OCI-M1 (cell line): ENCODE measurements at places on chromosomes 7 and 10.
A peak's percentile ranks its signal among the peaks of the same experiment; 100 is the strongest.

GRCh38 chr7:139563856-139564255 is 40.4 kb downstream of the CLEC2L start:
- DNase-seq = no peak

DNA sequence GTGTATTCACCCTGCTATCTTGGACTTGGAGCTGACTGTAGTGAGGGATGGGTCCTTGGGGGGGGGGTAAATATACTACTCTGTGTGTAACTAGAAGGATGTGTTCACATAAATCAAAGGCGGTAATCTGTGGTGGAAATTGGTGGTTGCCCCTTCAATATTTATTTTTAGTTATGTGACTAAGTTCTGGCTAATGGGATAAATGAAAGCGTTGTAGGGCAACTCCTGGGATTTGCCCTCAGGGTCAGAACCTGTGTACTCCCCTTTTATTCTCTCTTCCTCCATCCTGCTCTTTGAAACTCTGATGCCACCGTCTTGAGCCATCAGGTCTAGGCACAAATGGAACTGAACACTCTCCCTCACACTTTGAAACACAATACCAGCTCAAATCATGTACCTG is 24.3 kb upstream of the ST7 start:
- no peak for DNase-seq

DNA sequence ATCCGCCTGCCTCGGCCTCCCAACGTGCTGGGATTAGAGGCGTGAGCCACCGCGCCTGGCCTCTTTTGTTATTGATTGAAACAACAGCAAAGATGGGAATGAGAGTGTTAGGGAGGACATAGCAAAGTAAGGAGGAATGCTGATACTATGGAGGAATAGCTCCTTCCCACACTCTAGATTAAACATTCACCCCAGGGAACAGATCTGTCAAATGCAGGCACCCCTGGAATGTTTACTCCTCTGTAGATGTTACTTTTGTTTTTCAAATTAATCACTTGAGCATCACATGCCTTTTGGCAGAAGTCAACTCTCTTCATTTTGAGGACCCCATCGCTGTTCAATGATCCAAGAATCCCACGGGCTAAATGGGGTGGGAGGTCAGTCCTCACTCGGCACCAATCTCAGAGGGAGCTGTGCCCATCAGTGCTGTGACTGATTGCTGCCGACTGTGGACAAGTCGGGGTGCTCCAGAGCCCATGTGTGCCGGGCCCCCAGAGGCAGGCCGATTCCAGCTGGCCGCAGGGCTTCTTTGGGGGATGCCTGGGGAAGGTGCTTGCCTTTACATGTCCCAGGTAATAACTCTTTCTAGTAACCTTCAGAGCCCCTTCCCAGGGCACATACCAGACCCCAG is 10.2 kb upstream of the COBL start:
- DNase-seq = no peak

- DNase-seq = no peak
Observed at GRCh38 chr7:42039921-42040320, 197.1 kb downstream of the GLI3 start.

- DNase-seq = no peak
Observed at GRCh38 chr7:30201161-30201666, 66.4 kb downstream of the MTURN start.

DNA sequence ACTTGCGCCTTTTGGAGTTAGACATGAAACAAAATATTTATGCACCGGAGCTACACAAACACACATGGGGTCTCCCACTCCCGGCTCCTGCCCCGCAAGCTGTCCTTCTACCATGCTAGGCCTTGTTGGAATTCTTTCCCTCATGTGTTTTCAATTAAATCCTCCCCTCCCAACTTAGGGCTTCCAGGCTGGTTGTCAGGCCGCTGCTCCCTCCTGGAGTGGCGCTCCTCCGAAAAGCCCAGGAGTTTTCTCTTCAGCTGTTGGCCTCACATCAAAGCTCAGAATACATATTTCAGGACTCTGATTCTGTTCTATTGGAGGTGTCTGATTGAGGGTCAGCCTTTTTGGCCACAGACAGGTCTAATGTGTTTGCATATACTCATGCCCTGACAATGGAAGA is 113.3 kb downstream of the FANK1 start:
- no peak for DNase-seq

DNA sequence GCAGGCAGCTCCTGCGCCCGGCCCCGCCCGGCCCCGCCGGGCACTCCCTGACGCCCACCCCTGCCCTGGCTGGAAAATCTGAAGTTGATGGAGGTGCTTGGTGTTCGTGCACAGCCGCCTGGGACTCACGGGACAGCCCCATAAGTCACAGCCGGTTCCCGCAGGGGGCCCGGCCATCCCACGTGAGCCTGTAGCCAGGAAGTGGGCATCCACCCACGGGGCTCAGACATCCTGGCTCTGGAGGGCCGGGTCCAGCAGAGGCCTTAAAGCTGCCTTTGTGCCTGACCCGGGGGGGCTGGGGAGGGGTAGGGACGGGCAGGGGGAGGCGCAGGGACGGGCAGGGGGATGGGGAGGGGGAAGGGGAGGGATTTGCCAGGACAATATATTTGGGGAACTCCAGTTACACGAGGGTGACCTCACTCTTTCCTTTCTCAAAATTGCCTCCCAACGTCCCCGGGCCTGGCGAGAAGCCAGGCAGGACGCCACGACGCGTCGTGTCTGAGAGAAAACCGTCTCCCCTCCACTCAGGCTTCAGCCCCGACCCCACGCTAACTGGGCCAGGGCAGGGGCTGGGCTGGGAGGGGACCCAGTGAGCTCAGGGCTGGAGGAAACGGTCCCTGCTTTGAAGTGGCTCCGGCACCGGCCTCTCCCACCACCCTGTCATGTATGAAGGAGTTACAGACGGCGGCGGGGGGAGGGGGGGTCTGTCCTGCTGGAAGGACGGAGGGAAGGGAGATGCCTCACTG is 82.1 kb upstream of the PDGFA start:
- DNase-seq = no peak

- no peak for DNase-seq
Observed at GRCh38 chr10:118472415-118473304, 122.8 kb downstream of the PRLHR start.

DNA sequence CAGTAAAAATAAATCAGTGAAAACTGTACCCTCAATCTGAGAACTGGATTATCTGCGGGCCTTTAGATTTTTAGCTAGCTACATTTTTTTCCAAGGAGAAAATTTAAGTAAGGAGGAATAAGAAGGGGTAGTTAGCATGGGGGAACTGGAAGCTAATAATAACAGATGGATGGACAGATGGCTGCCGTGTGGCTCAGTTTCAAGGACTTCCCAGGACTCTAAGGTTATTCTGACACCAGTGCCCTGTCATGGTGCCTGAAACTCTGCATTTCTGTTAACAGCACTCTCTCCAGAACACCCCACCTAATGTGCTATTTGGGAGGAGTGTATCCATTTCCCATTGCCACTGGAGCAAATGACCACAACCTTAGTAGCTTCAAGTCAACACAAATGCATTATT is 75.7 kb upstream of the PDE1C start:
- no peak for DNase-seq

DNA sequence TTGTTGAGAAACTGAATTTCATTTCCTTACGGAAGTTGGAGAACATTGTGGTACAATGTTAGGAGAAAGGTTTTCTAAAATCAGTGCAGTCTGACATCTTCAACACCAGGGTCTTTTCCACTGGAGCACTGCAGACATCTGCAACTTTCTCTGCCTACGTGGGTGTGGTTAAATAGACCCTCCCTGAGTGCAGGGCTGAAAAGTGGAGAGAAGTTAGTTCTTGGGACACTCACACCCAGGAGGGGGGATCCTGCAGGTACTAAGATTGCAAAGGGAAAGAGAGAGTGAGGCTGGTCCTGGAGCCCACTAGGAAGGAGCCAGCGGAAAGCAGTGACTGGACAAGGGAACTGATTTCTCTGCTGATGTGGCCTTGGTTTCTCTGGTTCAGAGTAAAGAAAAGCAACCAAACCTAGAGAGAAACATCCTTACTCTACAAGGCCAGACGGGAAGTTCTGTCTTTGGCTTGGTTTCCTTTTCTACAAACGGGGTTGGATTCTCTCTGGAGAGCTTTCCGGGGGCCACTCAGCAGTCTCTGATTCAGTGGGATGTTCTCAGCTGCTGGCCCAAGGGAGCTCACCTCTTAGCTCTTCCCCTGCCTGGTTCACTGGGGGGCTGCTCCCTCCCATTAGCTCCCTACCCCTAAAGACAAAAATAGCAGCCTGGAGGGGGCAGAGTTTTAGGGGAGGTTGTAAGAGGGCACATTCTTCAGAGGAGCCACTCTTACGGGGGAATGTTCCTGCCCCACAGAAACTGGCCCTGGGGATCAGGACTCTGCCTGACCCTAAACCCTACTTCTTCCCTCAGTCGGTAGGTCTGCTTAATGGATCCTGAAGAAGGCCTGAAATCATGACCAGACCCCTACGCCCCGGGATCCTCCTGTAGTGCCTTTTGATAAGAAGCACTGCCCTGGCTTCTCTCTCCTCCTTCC is 2.7 kb downstream of the UPP1 start:
- DNase-seq = no peak

DNA sequence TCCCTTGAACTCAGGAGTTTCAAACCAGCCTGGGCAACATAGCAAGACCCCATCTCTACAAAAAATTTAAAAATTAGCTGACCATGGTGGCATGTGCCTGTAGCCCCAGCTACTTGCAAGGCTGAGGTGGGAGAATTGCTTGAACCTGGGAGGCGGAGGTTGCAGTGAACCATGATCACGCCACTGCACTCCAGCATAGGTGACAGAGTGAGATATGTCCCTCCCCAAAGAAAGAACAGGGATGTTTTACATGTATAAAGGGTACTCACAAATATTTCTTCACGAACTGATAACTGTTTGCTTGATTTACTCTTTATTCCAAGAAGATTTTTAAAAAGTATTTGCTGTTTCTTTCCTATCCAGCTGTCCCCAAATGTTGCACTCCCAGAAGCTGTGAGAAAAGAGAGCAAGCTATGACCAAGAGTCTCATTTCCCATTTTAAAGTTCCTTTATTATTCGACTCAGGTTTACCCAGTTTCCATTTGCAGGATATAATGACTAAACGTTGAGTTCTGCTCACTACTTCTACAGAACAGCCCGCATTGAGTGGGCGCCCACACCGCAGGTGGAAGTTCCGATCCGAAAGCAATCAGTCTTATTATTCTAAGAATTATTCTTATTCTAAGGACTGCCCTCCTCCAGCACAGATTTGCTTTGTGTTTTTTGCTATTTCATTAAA is 90.7 kb downstream of the APBB1IP start:
- no peak for DNase-seq

- no peak for DNase-seq
Observed at GRCh38 chr10:125096371-125096770, 64.0 kb downstream of the CTBP2 start.

DNA sequence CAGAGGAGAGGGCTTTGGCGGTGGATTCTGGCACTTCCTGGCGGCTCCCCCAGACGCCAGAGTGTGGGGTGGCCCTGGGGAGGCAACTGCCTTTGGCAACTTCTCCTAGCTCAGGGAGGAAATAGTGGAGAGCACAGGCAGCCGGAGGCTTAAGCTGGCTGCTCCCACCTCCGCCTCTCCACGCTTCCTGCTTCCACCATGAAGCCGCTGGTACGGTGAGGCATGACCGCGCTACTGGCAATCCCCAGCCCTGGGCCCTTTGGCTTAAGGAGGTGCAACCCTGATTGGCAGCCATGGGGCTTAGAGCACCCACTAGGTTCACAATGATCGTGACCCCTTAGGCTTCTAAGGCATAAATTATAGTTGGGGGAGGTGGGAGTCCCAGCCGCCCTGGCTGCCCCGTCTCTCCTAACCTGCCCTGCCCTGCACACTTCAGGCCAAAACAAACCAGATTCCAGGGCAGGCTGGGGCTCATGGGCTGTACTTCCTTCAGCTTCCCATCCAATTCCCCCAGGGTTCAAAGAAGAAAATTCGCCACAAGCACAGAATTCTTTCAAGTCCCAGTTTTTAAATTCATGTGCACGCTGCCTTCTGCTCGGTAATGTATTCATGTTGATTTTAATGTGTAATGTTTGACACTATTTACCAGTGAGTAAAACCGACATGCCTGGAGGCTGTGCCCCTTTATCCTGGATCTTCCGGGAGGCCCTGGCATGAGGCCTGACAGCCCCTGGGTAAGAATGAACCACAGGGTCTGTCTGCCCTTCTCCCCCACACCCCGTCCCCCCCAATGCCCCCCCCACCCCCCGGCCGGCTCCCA is 90.7 kb upstream of the LRRC4 start:
- no peak for DNase-seq

- no peak for DNase-seq
Observed at GRCh38 chr10:33247221-33247922, 87.1 kb downstream of the NRP1 start.

- DNase-seq = no peak
Observed at GRCh38 chr10:23358357-23358756, 13.8 kb upstream of the C10orf67 start.

DNA sequence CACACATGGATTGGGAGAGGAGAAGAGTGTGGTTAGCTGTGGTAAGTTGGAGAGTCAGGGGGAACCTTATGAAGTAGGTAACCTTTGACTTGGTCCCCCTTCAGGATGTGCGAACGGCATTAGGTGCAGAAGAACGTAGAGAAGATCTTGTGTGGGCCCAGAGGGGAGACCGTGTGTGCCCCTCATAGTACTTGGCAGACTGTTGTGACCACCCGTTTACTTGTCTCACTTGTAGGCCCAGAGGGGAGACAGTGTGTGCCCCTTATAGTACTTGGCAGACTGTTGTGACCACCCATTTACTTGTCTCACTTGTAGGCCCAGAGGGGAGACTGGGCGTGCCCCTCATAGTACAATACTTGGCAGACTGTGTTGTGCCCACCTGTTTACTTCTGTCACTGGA is 2.6 kb downstream of the GTPBP4 start:
- DNase-seq = no peak

- DNase-seq = peak; percentile 51
Observed at GRCh38 chr7:150992833-150993302, 2.1 kb downstream of the NOS3 start.

- DNase-seq = no peak
Observed at GRCh38 chr7:121101621-121102020, 113.1 kb downstream of the CPED1 start.

- DNase-seq = no peak
Observed at GRCh38 chr10:43249962-43250614, 16.8 kb downstream of the RASGEF1A start.

DNA sequence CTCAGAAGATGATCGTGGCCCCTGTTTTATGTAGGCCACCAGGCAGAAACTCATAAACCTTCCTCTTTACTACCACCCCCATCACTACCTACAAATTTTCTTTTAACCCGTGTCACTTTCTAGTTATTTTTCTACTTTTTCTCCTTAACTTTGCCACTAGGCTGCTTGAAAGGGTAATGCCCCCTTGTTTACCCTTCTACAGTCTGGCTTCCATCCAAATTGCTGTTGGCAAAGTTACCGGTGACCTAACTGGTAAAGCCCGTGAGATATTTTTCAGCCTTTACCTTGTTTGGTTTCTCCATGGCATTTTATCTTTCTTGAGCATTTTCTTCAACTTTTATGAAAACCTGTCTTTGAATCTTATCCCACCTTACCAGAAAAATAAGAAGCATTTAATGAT is 153.0 kb downstream of the WNT2 start:
- no peak for DNase-seq

GRCh38 chr10:124704428-124705380 is 39.5 kb downstream of the FAM53B start:
- no peak for DNase-seq
